ENCODE measurements at places on chromosomes 2 and 18.

DNA sequence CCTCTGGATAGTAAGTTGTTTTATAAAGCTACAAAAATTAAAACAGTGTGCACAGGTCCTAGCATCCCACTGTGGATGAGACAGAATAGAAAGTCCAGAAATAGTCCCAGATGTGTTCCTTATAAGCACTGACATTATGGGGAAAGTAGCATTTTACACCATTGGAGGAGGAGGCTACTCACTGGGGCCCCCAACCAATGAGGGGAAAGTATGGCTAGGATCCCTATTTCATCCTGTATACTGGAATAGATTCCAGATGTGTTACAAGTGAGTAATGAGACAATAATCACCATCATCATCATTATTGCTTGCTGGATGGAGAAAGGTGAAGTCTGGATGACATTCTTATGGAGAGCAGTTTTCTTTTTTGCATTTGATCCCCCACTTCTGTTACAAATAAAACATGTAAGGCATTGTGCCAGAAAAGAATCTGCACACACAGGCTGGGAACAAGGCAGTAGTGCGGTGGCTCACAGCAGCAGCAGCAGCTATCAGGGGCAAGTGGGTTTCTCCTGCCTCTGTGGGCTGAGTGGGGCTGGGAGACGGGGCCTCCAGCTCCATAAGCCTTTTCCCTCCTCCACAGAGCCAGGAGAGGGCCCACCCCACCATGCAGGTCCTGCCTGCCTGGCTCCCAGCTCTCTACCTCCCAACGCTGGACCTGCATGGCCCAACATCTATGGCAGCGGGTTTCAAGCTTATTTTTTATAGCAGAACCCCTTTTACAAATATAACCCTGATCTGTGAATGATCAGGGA lies 5.0 kb downstream of the ARID5A start:
- no peak for DNase-seq

GRCh38 chr18:58887613-58887963 lies 22.9 kb downstream of the ZNF532 start:
- peak; percentile 81 for DNase-seq

DNA sequence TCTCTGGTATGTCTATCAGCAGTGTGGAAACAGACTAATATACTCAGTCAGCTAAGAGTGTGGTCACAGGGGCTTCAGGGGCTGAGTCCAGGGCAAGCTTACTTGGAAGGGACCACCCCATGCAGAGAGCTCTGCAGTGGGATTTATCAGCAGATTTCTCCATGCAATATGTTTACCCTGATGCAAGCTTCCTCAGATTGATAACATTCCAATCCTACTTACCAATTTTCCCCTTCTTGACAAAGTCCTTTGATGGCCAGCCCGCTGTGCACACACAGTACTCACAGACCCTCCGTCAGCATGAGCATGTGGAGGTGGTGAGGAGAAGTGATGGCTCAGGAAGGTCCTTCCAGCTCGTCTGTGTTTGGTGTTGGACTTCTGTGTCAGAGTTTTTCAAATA lies 51.8 kb downstream of the SH3RF3 start:
- DNase-seq = no peak

DNA sequence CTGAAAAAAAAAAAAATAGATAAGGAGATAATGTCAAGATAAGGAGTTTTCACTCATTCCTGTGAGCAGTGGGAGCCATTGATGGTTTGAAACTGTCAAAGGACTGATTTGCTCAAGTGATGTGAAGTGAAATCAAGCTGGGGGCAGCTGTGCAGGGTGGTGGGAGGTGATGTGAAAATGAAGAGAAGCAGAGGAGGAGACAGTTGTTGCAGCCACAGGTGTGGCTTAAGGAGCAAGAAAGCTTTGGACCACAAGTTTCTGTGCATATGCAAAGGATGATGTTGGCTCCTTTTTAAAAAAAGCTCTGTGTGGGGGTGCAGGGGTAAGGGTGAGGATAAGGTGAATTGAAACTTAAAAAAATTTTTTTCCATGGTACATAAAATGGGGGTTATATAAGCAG lies 8.3 kb downstream of the EFR3B start:
- no peak for DNase-seq

DNA sequence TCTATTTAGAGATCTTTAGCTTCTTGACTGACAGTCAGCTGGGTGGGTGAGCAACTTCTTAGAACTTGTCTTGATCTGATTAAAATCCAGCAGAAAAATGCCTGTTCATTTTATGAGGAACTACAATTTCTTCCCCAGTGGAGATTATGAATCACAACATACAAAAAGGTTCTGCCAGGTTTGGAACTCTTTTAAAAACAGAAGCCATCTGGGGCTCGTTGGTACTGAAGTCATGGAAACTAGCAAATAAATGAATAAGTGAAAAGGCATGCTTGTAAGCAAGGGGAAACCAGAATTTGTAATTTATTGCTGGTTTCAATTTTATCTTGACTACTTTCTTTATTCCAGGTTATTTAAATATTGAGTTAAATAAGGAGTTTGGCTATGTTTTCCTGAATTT lies 767.4 kb downstream of the MBD2 start:
- no peak for DNase-seq

DNA sequence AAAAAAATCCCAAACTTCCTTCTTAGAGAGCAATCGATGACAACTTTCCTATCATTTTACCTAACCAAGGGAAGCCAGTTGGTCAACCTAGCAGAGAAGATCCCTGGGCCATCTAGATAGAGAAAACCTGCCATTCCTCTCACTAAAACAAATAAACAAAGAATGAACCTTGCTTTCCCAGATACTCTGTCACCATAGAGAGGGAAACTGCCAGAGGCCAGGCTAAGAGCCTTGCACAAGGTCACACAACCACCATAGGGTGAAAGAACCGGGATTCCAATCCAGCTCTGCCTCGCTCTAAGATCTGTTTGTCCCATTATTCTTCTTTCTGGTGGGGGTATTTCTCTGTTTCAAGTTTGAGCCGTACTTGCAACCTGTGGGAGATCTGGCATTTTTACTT lies 154.6 kb downstream of the CYRIA start:
- DNase-seq = no peak
